ENCODE measurements at places on chromosomes 12 and 14.

GRCh38 chr12:110721570-110721969 is 21.1 kb downstream of the PPP1CC start:
- no peak for DNase-seq

GRCh38 chr12:124015494-124016461 is 42.8 kb downstream of the ZNF664 start:
- no peak for DNase-seq

GRCh38 chr14:94633121-94633520 is 20.9 kb downstream of the SERPINA3 start:
- no peak for DNase-seq

DNA sequence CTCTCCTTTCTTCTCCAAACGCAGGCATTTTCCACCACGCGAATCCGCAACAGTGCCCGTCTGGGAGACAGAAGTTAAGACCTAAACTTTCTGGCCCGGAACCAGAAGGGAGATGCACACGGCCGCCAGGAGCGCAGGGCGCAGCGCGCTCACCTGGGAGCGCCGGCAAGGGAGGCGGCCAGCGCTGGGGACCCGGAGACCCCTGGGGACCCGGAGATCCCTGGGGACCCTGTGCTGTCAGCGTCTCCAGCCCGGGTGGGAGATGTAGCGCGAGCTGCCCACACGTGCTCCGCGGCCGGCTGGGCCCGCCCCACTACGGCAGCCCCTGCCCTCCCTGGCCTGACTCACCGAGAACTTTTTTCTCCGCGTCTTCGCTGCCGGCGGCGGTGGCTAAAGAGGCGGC is 620 bp downstream of the YBX3 start:
- no peak for DNase-seq

DNA sequence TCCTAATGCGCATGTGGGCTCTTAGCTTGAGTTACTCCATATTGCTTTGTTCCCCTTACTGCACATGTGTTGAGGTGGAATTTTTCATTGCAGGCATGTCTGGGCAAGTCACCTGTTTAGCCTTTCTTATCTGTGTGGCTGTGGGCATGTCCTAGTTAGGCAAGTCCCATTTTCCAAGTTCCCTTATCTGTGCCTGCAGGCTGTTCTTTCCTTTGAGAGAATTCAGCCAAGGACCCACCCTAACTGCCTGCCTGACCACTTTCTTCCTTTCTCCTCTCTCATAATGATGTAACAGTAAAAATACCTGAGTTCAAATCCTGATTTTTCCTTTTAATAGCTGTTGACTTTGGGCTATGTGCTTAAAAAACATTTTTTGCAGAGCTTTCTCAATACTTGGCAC is 870.6 kb downstream of the NRXN3 start:
- DNase-seq: no peak

DNA sequence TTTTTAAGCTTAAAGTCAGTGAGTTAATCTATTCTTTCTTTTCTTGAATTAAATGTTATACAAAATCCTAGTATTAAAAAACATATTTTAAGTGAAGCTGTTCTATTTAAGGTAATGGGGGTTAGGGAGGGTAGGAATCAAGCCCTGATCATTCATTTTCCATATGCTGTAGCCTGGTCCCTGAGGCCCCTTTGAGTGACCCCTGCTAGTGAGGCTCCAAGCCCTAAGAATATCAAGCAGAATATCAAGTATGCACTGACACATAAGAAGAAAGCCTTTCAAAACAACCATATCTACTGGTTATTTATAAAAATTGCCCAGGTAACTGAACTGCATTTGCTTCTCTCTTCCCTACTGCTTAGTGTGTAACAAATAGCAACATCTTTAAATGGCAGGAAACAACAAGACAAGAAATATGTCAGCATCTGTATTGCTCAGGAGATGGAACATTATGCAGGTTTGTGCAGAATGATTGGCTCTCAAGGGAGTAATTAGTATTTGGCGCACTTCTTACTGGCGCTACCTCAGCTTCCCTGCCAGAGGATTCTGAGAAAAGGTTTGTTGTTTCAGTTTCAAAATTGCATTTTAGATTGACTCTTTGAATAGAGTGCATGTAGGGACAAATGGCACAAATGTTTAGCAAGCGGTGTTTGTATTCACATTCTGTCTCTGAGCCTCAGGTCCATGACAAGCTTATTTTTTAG is 223.0 kb downstream of the DUSP6 start:
- no peak for DNase-seq

GRCh38 chr12:55250944-55251343 is 6.5 kb downstream of the OR6C74 start:
- no peak for DNase-seq

DNA sequence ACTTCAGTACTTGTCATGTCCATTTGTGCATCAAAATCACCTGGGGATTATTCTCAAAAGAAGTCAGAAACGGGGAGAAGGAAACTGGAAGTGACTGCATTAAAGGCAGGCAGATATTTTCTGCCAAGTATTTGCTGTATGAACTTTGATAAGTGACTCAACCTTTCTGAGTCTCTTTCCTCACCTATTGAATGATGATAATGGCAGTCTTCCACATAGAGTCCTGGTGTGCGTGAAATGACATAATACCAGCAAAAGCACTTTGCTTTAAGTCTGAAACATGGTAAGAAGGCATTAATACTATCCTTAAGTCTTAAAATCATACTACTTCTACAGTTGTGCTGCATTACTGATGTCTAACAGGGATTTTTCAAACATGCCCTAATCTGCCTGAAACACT is 278.5 kb downstream of the ADAMTS20 start:
- no peak for DNase-seq

DNA sequence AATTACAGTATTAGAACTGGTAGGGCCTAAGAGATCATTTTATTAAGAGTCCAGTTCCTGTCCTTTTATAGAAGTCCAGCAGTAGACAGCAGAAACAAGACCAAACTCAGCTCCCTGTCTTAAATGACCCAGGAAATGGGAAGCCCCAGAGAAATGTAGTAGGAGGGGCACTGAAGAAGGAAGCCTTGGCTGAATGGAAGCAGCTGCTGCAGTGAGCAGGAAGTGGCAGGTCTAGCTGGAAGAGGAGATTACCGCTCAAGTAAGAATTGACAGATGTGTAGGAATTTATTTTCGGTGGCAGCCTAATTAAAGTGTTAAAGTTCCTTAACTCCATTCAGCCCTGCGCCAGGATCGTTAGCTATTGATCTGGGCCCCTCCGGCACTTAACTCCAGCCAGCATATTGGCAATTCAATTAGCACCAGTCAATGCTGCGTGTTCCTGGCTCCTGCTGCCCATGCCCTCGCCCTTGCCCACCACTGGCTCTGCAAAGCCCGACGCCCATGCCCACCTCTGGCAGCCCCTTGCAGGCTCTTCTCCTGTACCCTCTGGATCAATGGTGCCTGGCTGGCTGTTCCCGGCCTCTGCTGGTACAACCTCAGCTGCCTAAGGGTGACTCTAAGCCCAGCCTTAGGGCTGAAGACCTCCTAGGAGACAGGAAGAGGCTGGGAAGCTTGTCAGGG is 21.1 kb downstream of the ZFHX2 start:
- DNase-seq: no peak

DNA sequence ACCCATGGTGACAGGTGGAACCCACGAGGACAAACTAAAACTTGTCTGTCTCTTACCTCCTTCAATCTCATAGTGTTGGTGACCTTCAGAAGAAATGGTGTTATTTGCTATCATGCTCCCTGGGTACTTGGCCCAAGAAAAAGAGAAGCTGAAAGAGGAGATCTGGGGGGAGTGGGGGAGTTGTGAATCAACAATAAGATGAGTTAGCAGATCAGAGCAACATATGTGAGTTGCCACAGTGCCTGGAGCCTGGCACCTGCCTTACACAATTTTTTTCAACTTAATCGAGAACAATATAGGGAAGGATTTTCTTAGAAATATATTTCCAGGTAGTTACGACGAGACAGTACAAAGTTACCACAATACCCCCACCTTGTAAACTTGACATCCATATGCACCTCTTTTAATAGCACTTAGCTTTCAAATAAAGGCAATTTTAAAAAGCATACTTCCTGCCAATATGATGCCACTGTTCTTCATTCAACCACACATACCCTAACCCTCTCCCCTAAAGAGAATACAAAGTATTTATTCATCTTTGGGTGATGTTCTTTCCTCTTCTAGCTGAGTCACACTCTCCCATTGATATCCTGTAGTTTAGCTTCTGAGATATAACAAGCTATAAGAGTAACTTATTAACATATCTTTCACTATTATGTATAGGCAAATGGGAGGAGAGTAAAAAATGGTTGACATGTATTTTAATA is 424.1 kb upstream of the OR4E1 start:
- no peak for DNase-seq

GRCh38 chr12:25332143-25332542 is 81.4 kb upstream of the KRAS start:
- no peak for DNase-seq

GRCh38 chr14:96525452-96525851 is 23.3 kb downstream of the PAPOLA start:
- DNase-seq: no peak

- no peak for DNase-seq
These were observed 341.1 kb downstream of the BTG1 start for GRCh38 chr12:91804533-91804932.

DNA sequence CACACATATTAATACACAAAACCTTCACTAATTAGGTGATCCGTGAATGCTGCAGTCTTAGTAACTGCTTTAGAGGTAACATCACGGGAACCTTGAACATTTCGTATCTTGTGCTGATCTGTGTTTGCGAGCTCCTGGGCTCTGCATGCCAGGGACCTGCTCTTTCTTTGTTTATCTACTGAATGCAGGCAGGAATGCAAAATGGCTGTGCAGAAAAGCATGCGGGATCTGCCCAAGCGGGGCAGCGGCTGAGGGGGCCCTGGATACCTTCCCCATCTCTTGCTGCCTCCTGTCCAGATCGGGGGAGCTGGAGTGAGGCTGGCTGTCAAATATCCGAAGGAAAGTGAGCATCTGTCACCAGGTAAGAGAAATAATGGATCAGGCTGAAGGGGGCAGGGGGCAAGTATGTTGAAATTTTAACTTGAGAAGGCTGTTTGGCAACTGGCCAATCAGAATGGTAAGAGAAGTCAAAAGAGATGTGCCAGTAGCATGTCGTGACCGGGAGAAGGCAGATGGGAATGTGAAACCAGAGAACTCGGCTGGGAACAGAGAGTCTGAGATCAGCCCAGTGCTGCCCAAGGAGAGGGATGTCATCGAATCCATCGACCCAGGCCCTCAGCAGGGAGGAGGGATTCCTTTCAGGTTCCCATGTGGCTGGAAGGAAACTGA is 191.4 kb downstream of the TTC7B start:
- DNase-seq: no peak

DNA sequence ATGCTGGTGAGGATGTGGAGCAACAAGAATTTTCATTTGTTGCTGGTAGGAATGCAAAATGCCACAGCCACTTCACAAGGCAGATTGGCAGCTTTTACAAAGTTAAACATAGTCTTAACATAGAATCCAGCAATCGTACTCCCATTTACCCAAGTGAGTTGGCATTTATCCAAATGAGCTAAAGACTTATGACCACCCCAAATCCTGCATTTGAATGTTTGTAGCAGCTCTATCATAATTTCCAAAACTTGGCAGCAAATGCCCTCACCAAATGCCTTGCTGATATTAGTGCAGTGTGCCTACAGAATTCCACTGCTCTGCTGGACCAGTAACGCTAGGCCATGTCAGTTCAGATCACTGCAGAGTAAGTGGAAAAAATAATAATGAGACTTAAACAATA is 120.7 kb upstream of the AMIGO2 start:
- DNase-seq: no peak

DNA sequence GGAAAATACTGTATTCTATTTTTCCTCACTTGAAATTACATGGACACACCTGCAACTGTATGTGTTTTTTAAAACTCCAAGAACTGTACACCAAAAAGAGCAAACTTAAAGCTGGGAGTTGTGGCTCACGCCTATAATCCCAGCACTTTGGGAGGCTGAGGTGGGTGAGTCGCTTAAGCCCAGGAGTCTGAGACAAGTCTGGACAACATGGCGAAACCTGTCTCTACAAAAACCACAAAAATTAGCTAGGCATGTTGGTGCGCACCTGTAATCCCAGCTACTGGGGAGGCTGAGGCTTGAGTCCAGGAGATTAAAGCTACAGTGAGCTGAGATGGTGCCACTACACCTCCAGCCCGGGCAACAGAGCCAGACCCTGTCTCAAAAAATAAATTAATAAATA is 95.9 kb downstream of the SINHCAF start:
- DNase-seq: no peak

DNA sequence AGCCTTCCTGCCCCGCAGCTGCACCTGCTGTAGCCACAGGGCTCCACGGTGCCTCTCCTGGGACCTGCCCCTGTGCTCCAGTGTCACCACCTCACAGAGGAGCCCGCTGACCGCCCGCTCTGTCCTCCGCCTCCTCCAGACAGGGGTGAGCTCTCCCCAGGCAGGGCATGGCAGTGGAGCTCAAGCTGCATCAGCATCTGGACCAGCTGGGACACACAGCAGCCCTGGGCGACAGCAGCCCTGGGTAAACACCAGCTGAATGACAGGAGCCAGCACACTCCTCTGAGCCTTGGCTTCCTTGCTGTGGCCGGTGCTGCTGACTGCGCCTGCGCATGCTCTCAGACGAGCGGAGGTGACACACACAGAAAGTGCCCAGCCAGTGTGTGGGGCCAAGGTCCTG is 22.0 kb downstream of the CHGA start:
- no peak for DNase-seq

- DNase-seq: no peak
These were observed 9.7 kb downstream of the VRK1 start for GRCh38 chr14:96806836-96807235.

DNA sequence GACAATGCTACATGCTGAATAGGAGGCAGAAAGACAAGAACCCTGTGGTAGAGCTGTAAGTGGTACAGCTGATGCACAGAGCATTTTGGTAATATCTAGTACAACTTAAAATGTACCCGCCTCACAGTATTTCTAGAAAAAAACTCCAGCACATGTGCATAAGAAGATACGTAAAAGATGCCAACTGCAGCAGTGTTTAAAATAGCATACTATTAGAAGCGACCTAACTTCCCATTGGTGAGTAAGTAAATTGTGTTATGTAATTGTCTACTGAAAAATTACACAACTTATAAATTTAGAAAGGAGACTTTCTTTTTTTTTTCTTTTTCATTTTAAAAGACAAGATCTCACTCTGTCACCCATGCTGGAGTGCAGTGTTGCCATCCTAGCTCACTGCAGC is 114.3 kb upstream of the CAND1 start:
- DNase-seq: no peak

DNA sequence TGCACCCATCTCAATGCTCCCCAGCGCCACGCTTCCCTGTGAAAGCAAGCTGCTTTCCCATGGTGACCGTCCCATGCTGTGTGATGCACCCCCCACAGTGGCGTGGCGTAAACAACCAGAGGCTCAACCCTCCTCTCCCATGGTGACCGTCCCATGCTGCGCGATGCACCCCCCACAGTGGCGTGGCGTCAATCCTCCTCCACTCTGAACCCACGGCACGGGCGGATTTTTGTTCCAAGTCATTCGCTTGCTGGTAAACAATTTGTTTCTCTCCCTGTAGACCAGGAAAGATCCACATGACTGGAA is 8.9 kb downstream of the STX2 start:
- DNase-seq: no peak

DNA sequence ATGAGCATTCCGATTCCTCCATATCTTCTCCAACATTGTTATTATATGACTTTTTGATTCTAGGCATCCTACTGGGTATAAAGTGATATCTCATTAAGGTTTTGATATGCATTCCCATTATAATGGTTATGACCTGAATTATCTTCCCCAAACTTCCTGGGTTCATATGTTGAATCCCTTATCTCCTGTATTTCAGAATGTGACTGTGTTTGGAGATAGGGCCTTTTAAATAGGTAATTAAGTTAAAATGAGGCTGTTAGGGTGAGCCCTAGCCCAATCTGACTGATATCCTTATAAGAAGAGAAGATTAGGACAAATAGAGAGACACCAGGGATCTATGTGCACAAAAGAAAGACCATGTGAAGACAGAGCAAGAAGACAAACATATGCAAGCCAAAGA is 96.9 kb upstream of the PMCH start:
- DNase-seq: no peak

All from stimulated activated CD8-positive, alpha-beta memory T cell treated with anti-CD3 and anti-CD28 coated beads, Interleukin-2, amount 100 ng/mL, for 48 hours (primary cell).